ENCODE measurements at places on chromosomes 4 and X.

GRCh38 chr4:109121561-109121960 lies 180.9 kb downstream of the COL25A1 start:
- DNase-seq = no peak

- DNase-seq = no peak
Observed at GRCh38 chr4:186685767-186686183, 37.9 kb downstream of the FAT1 start.

- DNase-seq = no peak
Observed at GRCh38 chrX:108312957-108313356, 125.3 kb downstream of the COL4A6 start.

DNA sequence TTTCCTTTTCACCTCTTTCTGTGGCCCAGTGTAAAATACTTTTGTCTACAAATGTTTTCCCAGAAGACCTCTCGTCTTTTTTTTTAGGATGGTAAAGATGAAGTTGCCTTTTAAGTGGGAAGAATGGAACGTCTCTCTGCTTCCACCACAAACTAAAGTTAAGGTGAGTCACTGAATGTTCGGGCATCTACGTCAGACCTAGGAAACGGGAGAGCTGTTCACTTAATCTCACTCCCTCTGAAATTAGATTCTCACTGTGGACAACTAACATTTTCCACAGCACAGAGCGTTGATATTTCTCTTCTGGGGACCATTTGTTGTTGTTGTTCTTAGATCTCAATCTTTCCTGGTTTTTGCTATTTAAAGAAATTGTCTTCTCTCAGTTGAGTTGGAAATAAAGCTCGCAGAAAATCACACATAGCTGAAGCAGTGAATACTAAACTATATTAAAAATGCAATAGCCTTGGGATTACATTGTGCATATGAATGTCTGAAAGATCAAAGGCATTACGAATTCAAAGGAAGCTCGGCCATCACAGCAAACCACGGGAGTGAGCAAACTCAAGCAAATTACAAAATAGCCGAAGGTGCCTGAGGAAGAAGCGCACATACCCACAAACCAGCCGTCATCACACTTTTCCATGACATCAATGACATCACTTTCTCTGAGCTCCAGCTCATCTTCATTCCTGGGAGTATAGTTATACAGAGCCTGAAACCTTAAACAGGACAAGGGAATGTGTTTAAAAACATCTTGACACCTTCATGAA lies 53.9 kb upstream of the PDLIM3 start:
- DNase-seq = no peak

DNA sequence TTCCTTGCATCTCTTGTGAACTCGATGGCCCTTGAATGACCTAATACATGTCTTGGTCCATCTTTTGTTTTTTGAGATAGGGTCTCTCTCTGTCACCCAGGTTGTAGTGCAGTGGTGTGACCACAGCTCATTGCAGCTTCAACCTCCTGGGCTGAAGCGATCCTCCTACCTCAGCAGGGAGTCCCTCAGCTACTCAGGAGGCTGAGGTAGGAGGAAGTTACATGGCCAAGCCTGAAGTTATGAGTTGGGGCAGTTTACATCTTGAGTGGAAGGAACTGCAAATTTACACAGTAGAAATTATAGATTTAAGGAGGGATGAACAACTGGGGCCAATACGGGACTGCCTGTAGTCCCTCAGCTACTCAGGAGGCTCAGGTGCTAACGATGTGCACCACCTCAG lies 97.2 kb upstream of the METTL14 start:
- no peak for DNase-seq

DNA sequence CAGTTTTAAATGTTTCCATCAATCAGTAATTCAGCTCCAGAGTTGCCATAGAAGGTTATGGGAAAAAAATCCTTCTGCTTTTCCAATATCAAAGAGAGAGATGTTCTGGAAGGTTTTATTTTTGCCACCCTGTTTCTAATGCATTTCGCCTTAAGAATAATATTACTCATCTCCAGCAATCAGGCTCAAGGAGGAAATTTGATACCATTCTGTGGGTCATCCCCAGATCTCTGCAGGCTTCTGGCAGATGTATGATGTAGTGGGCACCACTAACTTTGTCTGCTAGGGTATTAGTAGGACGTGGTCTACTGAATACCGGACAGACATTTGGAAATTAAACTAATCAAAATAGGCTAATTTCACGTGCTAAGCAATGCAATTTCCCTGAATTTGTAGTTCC lies 645.4 kb upstream of the TENM3 start:
- no peak for DNase-seq

DNA sequence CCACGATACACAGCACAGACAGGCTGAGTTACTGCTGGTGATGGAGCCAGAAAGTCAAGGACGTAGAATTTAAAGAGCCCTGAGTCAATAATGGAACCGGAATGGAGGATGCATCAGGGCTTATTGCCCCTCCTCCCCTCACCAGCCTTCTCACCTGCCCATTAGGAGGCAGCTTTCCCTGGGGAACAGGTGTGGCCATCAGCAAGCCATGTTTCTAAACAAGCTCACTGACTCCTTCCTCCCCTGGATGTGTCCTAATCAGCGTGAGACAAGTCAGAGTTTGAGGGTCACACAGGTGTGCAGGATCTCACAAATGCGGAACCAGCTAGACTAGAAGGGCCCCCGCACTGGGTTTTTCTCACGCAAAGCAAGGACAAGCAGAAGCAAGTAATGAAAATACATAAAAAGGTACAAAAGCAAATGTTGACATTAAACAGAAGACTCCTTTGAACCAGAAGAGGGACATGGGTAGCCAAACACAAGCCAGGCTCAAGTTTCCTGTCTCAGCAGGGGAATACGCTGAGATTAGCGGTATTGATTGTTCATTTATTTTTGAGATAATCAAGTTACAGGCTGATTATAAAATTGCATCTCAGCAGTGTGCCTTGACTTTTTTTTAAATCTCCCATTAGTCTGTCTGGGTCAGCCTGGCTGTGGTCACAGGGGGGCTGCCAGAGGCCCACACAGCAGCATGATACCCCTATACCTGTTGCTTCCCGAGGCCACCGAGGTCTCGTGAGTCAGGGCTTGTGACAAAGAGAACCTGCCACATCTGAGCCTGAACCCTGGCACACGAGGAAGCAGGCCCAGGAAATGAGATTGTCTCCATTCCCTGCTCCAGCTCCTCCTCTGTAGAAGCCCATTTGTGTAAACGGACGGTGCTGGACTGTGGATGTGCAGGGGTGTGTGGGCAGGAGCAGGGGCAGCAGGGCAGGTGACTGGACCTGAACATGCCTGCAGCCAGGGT lies 37.4 kb downstream of the CCKAR start:
- DNase-seq = no peak

GRCh38 chrX:46260499-46260898 lies 284.7 kb downstream of the ZNF674 start:
- no peak for DNase-seq

- no peak for DNase-seq
Observed at GRCh38 chrX:18714910-18715309, 7.5 kb downstream of the PPEF1 start.

- DNase-seq = no peak
Observed at GRCh38 chr4:152488246-152488645, 47.6 kb downstream of the FBXW7 start.

- no peak for DNase-seq
Observed at GRCh38 chr4:88308587-88308986, 24.2 kb upstream of the PPM1K start.

DNA sequence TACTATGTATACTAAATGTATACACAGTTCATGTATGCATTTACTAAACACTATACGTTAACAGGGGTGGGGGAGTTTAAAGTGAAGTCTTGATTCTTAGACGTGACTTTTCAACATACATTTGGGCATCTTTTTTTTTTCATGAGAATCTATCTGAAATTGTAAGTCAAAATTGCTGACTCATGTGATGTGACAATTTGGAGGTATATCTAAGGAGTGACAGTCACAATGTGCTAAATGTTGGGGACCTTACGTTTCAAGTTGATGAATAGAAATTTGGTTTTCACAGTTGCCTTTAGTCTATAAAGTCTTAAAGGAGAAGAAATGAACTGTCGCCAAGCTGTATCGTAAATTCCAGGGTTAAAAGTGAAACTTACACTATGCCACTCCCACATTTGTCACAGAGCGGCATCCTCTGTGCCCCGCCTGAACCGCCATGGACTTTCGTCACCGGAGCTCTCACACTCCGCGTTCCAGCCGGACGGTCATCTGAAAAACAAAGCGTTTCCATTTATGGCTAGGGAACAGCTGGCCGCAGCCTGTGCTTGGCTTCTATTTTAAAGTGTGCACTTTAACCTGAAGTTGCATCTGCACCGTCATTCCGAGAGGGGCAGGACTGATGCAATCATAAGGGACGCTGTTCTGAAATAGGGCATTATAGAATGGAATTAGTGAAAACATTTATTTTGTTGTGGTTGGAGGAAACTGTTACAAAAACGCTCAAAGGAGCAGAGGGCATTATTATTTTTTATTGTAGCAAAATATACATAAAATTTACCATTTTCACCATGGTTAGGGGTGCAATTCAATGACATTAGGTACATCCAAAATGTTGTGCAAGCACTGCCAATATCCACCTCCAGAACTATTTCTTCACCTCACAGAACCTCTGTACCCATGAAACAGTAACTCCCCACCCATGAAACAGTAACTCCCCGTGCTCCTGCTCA lies 30.9 kb downstream of the PDLIM3 start:
- DNase-seq = peak; percentile 28

DNA sequence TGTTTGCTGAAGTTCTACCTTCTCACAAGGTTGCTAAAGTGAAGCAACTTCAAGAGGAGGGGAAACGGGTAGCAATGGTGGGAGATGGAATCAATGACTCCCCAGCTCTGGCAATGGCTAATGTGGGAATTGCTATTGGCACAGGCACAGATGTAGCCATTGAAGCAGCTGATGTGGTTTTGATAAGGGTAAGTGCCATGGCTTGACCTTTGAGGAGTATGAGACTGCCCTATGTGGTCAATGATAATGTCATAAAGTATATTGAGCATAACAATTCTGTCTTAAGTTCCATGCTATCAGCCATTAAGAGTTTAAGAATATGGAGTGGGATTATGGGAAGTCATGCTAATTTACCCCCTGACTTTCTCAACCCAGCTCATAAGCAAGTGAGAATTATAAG lies 61.4 kb upstream of the PGK1 start:
- DNase-seq = no peak

DNA sequence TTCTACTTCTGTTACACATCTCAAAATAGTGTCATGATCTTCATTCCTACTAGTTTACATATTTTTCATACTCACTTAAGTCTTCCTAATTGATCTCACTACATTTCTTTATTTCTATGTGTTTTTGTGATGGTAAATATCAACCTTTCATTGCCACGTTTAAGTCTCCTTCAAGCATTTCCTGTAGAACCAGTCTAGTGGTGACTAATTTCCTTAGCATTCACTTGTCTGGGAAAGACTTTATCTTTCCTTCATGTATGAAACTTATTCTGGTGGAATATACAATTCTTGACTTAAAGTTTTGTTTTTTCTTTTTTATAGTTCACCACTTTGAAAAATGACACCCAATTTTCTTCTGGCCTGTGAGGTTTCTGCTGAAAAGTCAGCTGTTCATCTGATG lies 181.4 kb upstream of the NEIL3 start:
- no peak for DNase-seq

GRCh38 chr4:75244325-75244724 lies 269.9 kb downstream of the RCHY1 start:
- DNase-seq = no peak

- no peak for DNase-seq
Observed at GRCh38 chrX:71298119-71298518, 3.4 kb upstream of the ITGB1BP2 start.

DNA sequence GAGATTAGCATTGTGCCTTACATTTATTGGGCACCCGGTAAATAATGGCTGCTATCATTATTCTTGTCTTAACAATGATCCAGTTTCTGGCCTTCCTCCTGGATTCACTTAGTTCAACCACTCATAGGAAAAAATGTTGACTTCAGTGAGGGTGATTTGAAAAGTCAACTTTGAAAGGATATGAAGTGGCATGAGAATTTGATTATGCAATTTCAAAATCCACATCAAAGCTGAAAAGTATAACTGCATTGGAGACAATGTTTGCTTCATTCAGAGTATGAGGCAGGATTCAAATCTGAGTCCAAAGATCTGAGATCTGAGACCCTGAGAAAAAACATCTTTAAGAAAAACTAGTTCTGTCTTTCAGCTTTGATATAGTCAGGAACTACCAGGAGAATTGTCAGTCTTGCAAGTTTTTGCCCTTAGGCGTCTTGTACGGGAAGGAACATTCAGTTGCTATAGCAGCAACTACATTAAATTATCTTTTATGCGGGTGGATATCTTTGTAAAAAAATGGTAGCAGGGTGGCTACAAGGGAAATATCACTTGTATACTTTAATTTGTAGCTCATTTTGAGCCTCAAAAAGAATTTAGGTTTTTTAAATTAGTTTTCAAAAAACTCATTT lies 587.5 kb upstream of the LCORL start:
- DNase-seq = no peak

GRCh38 chr4:159608436-159608835 lies 505.6 kb downstream of the RAPGEF2 start:
- DNase-seq = no peak

- DNase-seq = no peak
Observed at GRCh38 chrX:131907488-131908314, 115.4 kb upstream of the STK26 start.

DNA sequence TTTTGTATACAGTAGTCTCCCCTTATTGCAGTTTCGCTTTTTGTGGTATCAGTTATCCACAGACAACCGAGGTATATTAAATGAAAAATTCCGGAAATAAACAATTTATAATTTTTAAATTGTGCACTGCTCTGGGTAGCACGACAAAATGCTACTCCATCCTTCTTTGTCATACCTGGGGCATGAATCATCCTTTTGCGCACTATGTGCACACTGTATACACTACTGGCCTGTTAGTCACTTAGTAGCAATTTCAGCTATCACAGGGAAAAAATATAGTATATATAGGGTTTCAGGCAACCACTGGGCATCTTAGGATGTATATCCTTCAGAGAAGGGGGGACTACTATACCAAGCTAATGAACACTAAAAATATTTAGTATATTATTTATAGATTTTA lies 198.8 kb upstream of the FAT4 start:
- DNase-seq = no peak

DNA sequence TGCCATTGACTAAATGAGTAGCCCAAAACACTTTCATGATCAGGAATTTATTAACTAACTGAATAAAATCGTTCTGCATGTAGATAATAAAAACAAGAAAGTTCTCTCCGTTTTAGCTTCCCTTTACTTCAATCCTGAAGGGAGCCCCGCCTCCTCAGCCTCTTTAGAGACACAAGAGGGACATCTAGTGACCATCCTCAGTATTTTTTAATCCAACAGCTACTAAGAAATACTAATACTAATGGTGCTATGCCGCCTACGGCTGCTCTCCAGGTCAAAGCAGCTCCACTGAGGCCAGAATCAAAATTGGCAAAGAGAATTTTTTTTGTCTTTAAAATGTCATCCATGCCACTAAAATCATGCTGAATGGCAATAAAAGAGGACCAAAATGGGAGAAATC lies 3.2 kb upstream of the PCDH19 start:
- DNase-seq = no peak
